Stimulated activated CD8-positive, alpha-beta memory T cell treated with anti-CD3 and anti-CD28 coated beads, Interleukin-2, amount 100 ng/mL, for 1 hour (primary cell): ENCODE measurements at places on chromosomes 12 and 14.

DNA sequence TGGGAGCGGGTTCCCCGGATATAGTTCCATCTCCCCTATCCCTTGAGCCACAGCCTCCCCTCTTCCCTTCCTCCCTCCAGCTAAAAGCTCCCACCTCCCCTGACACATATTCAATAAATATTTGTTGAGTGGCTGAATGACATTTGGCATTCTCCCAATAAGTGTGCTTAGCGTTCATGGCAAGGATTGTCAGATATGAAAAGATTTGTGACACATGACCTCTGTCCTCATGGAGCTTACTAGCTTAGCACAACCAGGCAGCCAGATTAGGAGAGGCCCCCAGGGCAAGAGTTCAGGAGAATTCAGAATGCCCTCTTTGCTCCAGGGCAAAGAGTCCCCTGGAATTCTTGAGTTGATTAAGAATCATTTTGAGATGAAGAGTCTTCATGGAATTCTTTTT, 22.5 kb upstream of the SLC6A12 start:
- no peak for DNase-seq

DNA sequence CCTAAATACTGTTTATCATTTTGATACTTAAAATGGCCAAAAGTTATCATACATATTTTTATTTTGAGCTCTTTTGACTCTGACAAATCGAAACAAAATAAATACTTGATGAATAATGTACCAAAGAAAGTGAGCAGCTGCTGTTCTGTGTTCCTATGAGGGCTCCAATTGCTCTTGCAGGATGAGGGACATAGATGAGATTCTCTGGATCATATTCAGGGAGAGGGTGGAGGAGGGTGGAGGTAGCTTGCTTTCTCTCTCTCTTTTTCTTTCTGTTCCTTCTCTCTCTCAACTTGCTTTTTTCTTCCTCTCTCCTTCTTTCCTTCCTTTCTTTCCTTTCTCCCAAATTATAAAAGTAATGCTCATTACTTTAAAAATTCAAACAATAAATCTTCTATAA, 8.9 kb upstream of the MYH7 start:
- DNase-seq, result no peak

- DNase-seq, result no peak
These were observed 22.6 kb downstream of the CBX5 start for GRCh38 chr12:54257332-54257731.

GRCh38 chr12:121839993-121840761, 18.5 kb downstream of the HPD start:
- no peak for DNase-seq

DNA sequence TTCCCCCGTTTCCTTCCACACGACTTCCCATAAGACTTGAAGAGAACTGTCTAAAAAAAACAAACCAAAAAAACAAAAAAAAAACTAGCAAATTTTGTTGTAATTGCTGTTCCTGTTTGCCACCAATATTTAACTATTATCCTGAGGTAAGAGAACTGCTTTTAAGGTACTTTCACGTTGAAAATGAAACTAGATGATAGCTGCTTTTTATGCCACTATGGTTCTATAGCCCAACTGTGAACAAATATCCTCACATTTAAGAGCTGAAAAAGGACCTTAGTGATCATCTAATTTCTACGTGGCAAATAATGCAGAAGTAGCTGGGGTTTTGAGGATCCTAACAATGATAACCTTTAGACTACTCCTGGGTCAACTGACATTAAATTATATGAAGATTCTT, 98.6 kb downstream of the TAOK3 start:
- DNase-seq, result no peak

DNA sequence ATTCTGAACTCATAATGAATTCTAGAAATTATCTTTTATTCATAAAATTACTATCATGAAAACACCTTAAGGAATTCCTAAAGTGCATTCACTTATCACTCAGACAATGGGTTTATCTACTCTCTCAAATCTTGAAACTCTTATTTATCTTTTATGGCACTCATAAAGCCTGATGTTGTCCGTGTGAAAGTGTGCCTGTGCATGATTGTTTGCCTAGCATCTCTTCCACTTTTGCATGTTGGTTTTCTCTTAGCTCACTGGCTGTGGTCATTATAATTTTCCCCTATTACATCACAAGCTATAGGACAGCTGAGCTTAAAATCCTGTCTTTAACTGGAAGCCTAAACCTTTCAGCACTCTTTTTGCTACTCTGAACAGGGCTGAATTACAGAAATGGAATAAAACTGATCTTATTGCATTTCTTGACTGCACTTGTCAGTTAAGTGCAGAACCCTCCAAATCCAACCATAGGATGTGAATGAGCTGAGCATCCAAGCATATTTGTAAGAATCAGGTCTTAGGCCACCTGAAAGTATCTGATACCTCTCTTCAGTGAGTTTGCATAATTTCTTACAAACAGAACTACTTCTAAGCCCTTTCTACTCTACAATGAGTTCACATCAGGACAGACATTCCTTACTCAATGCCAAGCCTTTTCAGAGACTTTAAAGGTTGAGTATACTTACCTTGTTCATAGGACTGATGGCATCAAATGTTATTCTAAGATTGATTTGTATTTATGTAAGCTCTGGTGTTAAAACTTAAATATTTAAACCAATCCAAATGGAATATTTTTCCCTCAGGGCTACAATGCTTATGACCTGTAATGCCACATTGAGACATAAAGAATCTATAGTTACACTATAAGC, 221.2 kb upstream of the KITLG start:
- no peak for DNase-seq

- no peak for DNase-seq
These were observed 469.8 kb downstream of the FOXG1 start for GRCh38 chr14:29236401-29236800.

DNA sequence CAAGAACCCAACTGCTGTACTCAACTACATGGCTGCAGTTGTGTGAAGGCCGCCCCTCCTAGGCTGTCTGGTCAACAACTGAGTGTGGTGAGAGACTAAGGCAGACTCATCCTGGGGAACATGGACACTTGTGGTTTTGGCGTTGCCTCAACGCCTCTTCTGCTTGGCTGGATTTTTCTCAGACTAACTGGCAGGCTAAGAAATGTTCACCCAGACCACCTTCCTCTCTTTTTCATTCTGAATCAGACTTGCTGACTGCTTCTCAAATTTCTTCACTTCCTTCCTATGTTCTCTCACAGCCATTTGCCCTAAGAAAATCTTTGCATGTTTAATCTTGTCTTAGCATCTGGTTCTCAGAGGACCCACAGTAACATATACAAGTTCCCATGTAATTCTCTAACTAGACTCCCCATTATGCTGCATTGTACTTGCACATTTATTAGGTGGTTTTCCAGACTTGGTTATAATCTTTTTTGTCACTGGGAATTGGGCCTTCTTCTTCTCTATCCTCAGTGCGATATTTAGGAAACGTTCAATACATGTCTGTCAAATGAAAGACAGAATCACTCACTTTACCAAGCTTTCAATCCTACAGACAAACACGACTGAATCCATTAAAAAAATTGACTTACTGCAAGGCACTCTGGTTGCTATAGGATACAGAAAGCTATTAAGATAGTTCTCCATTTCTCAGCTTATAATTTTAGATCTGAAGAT, 327.6 kb downstream of the CCER1 start:
- DNase-seq, result no peak

DNA sequence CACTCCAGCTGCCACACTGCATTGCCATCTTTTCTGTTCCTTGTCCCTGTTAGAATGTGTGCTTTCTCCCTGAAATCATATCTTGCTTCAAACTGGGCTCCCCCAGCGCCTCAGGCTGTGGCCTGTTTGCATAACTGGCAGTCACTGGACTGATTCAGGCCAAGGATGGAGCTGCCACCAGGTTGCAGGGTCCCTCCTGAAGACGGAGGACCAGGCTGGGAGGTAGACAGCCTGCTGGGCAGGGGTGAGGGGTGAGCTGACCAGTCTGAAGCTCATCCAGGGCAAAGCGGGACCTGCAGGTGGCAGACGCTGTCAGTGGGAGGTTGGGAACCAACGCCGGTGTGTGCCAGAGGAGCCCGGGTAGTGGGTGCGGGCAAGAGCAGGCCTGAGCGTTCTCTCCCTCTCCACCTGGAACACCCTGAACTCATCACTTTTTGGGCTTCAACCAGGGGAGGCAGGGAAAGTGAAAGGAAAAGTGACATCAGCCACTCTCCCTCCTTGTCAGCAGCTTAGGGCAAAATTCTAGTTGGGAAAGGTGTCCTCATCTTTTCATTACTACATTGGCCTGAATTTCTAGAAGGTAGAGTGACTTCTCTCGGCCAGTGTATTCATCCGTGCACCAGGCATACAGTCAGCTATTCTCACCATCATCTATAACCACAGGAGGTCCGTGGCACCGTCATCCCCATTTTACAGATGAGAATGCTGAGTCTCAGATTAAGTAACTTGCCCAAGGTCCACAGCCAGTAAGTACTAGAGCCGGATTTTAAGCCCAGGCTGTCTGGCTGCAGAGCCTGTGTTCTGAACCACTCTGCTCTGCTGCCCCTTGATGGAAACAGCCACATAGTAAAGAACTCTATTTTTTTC, 219.1 kb downstream of the SLC41A2 start:
- DNase-seq, result no peak

- no peak for DNase-seq
These were observed 1095.2 kb downstream of the FSCB start for GRCh38 chr14:43411841-43412240.

GRCh38 chr14:23077962-23078361, 17.0 kb downstream of the ACIN1 start:
- no peak for DNase-seq

DNA sequence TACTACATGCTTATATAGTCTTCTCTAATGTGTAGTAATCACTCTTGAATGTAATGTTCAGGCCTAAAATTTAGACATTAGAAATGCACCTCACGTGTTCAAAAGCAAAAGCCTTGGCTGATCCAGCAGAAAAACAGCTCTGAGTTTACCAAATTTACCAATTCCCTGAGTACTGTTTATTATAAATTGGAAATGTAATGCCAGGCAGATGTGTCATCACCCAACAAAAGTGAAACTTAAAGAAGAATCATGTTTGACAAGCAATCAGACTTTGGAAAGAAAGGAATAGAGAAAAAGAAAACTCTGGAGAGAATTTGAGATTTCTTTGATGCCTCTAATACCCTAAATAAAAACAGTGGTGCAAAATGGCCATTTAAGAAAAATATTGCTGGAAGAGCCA, 26.5 kb upstream of the STRAP start:
- no peak for DNase-seq

DNA sequence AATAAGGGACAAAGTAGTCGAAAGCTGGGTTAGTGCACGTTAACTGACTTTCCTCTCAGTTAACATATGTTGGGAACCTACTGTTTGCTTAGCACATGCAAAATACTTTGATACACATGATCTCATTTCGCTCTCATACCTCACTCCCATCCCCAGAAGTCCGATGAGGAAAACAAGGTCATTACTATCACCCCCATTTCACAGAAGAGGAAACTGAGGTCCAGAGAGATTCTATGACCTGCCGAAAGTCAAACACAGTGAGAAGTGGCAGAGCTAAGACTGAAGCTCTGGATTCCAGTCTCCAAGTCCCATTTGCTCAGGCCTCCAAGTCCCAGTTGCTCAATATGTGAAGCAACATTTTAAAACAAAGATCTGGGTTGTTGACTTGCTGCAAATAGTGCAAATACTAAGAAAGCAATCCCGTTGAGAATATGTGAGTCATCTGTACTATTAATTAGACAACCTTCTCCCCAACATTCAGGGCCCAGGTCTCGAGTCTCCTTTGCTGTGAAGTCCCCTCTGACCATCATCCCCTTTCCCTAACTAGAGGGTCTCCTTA, 170.6 kb upstream of the PWP1 start:
- no peak for DNase-seq
